ENCODE measurements at places on chromosomes 2 and 18. TPM values are rescaled to one million over a fixed set of nuclear protein-coding genes. Genes with fewer than 3 reads are reported as not detected.

DNA sequence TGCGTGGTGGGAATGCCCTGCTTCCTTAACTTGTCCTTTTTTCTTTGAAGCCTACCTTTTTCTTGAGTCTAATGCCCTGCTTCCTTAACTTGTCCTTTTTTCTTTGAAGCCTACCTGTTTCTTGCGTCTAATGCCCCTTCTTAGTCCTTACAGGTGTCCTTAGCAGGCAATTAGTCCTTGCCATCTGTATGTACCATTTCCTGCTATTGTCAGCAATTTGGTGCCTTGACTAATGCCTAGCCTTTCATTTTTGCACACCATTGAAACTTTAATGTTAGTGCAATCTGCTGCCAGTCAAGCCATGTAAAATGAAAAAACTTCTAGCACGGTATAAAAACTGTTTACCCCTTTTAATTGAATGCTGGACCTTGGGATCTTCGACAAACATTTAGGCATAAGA is 4.3 kb downstream of the KDM3A start:
- no peak for DNase-seq

DNA sequence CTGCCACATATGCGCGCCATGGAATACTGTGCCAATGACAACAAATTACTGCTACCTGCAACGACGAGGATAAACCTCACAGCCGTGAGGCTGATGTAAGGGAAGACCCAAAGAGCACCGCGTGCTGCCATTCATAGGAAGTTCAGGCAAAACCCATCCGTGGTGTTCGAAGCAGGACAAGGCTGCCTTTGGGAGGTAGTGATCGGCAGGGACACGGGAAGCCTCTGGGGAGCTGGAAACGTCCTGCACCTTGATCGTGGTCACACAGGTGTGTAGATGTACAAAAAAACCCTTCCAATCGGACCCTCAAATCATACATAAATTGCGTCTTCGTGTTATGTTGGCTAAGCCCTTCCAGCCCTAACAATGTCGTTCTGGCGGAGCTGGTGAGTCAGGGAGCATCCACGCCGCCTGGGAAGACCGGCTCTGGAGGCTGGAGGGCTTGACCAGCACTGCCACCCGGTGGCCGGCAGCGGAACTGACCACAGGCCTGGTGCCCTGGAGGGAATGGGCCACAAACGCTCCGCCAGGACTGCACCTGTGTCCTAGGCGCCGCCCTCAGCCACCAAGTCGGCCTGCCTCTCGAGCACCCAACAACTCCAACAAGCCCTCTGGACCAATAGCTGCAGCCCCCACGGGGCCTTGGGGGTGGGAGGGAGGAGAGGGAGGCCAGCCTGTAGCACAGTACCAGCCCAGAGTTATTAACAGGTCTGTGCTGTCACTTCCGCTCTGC is 4.1 kb upstream of the NEURL3 start:
- DNase-seq: peak; percentile 35

GRCh38 chr2:111100765-111101162 is 19.9 kb upstream of the BCL2L11 start:
- DNase-seq: peak; percentile 70

DNA sequence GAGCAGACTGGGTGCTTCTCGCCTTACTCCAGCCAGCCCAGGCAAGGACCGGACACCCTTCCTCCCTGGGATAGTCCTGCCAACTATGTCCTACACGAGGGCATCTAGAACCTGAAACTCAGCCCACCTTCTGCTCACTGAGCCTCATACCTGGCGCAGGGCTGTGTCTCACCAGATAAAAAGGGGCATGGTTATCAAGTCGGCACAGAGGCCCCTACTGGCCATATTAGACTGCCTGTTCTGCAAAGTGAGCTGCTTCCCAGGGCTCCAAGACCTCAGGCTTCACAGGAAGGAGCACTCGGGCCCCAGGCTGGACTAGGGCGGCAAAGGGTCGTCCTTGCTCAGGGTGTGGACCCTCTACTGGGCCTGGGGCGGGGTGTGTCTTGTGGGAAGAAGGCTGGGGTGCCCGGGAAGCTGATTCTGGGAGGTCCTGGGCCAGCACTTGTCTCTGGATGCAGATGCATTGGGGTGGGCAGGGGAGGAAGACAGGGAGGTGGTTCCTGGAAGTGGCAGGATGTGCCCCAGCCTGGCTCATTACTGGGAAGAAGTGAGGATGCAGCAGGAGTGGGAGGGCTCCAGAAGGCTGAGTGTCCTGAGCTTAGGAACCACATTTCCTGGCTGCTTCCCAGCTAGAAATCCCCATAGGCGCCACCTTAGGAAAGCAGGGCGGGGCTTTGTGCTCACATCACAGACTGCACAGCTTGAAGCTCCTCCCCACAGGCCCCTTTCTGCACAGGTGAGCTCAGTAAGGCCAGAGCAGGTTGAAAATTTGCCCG is 19.6 kb downstream of the EHD3 start:
- no peak for DNase-seq

- DNase-seq: no peak
Observed at GRCh38 chr2:230872151-230872967, 7.6 kb downstream of the ITM2C start.

DNA sequence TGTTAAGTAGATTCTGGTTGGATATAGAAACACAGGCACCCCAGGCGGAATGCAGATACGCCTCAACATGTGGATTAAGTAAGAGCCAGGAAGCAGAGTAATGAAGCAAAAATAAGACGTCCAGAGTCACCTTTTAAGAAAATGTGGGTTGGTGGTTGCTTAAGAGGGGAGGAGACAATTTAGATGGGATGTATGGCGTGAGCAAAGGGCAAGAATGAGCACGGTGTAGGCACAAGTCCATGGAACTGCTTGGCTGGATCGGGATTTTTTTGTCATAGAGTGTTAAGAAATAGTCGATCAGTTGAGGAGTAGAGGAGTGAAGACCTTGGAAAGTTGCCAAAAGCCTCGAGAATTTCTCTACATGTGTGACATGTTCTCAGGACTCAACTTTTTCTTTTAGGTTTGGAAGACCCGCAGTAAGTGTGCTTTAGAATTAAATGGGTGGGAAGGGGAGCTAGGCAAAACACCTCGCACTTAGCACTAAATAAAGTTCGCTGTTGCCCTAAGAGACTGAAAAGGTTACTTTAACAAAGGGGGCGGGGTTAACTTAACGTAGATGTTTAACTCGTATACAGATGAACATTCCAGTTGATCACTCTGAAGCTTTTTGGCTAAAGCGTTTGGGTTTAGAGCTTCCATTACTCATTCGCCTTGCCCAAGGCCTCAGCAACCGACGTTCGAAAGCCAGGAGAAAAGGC is 716 bp upstream of the SLC39A10 start:
- DNase-seq: peak; percentile 84

DNA sequence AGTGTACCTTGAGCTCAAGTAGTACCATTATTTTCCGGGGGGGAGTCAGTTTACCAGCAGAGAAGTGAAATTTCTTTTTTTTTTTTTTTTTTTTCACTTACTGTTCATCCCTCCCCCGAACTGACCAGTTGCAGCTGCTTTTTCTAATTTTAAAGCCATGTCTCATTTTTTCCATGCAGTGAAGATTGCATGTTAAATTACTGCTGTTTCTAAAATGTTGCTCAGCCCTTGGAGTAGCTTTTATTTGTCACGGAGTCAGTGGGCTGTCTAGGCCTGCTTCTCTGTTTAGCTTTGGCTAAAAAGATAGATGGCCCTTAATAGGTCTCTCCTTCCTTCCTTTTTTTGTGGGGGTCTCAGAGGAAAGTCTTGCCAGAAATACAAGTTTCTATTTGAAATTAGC is 70.2 kb downstream of the NGEF start:
- no peak for DNase-seq

DNA sequence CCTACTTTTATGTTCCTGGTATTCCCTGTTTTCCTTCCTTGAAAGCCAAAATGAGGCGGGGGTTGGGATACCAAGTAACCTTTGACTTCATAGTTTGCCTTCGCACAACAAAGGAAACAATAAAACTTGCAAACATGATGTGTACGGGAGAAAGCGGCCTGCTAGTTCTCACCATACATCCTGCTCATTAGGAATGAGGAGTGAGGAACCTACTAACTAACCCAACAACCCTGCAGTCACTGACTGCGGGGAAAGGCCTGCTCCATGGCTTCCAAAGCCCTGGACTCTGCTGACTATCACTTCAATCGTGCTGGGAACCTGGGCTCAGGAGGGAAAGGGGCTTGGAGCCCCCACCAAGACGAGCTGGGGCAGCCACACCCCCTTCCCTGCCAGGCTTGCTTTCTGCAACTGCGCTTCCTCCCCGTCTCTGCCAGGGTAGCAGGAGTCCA is 24.2 kb downstream of the RPL31 start:
- DNase-seq: no peak

DNA sequence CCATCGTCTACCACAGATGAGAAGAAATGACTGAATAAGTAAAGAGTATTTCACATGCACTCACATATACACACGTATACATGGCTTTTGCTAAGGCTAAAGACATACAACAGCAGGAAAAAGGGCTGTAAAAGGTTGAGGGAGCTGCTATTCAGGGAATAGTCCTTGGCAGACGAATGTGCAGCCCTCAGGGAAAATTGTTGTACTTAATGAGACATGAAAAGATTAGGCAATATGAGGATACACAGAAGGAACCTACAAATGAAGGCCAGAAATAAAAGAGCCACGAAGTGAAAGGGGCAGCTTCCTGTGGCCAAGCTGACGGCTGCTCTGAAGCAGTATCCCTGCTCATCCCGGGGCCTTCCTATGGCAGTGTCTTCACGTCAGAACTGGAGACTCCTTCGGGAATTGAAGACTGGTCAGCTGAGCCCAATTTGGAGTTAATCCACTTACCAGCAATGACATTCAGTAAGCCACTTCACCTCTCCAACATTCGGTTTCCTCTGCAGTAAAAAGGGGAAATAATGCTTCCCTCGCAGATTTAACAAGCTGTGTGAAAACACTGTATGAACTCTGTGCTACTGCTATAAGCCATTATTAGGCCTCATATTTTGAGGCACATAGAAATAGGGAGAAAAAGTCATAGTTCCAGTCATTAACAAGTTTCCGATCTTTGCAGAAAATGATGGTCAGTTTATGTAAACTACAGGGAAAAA is 221.8 kb downstream of the STK39 start:
- peak; percentile 4 for DNase-seq

Gene SLC4A5
- 0.14 TPM for total RNA-seq

Gene SGO2
- 29.4 TPM for total RNA-seq

Gene FTCDNL1
- total RNA-seq: 0.06 TPM

Gene INHBB
- 0.87 TPM for total RNA-seq

Gene ELAC1
- 7.8 TPM for total RNA-seq

Gene RRM2
- total RNA-seq: 214 TPM

Gene NAPG
- total RNA-seq: 26.0 TPM
